ENCODE measurements at places on chromosomes 5 and 9. TPM values are rescaled to one million over a fixed set of nuclear protein-coding genes. Genes with fewer than 3 reads are reported as not detected.

GRCh38 chr9:21443849-21444625 is 3.8 kb downstream of the IFNA1 start:
- peak; percentile 65 for DNase-seq

MCTP1 gene
- 0.65 TPM for total RNA-seq

MARVELD2 gene
- 0.16 TPM for total RNA-seq

IFNA21 gene
- total RNA-seq, result not detected

DNA sequence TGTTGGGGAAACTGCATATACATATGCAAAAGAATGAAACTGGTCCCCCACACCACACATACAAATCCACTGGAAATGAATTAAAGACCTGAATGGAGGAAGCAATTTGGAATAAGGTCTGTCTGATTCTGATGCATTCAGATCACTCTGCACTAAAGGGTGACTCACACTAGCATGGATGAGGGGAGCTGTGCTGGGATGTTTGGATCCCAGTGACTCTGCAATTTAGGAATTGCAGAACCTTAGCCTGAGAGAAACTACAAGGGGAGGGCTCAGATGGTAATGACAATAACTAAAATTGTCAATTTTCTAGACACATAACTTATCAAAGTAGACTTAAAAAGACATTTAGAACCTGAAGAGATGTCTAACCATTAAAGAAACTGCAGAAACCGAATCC is 312.0 kb downstream of the CDK5RAP2 start:
- no peak for DNase-seq

DNA sequence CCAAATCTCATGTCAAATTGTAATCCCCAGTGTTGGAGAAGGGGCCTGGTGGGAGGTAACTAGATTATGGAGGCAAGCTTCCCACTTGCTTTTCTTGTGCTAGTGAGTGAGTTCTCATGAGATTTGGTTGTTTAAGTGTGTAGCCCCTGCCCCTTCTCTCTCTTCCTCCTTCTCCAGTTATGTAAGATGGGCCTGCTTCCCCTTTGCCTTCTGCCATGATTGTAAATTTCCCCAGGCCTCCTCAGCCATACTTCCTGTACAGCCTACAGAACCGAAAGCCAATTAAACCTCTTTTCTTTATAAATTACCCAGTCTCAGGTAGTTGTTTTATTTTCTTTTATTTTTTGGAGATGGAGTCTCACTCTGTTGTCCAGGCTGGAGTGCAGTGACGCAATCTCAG is 18.2 kb upstream of the TXNDC8 start:
- DNase-seq, result no peak

- DNase-seq, result no peak
These were observed 110.3 kb downstream of the VAV2 start for GRCh38 chr9:133881671-133882381.

TLR4 gene
- 0.08 TPM for total RNA-seq

GRCh38 chr5:67350618-67351201 is 154.1 kb upstream of the CD180 start:
- no peak for DNase-seq

GRCh38 chr5:101531026-101531425 is 627.9 kb upstream of the ST8SIA4 start:
- DNase-seq, result no peak

AP3B1 gene
- total RNA-seq, result 25.0 TPM

DNA sequence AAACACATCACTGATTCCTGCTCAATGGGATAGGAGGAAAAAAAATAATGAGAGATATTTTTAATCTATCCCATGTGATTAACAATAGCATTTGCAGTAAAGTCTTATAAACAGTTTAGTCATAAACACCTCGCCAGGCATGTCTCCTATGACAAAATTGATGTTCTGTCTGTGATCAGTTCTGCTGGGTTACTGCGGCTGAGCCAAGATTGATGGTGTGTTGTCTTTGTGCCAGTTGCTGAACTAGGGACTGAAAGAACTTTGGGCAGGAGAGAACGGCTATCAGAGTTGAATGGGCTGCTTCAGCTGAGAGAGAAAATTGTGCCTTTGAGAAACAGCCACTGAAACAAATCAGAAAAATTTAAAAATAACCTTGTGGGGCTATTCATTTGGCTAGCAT is 37.3 kb upstream of the MAMDC2 start:
- DNase-seq, result no peak

LCN10 gene
- total RNA-seq, result 0.14 TPM

GRCh38 chr5:177552839-177553455 is 1.4 kb downstream of the FAM193B start:
- DNase-seq, result no peak

DNA sequence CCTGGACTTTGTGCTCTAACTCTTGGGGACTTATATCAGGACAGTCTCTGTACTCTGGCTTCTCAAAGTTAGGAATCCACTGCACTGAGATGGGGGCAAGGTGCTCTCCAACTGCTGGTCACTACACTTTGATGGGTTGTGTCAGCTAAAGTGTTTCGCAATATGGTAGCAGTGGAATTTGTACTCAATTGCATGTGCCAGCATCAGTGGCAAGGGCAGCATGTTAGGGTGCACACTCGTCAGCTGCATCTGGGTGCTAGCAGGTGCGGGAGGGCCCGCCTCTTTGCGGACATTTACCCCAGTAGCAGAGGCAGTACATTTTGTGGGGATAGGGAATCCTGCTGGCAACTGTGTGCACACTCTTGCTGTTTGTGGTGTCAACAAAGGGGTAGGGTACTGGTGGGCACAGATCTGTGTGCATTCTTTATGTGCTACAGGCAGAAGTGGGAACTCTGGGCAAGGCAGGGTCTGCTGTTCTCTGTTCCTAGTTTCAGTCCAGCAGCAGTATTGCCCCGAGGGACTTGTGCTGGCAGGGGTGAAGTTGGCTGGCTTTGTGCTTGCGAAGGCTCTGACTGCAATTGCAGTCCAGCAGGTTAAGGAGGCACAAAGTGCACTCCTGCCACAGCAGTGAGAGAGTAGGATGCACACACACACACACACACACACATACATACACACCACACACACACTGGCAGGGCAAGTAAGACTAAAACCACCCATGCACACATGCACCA is 924.8 kb upstream of the CDH9 start:
- no peak for DNase-seq

- no peak for DNase-seq
These were observed 34.4 kb downstream of the INSYN2B start for GRCh38 chr5:169945831-169946261.

OR1J2 gene
- not detected for total RNA-seq

SPAG8 gene
- total RNA-seq, result 0.92 TPM

GRCh38 chr9:68669218-68669617 is 35.8 kb upstream of the PIP5K1B start:
- no peak for DNase-seq

DNA sequence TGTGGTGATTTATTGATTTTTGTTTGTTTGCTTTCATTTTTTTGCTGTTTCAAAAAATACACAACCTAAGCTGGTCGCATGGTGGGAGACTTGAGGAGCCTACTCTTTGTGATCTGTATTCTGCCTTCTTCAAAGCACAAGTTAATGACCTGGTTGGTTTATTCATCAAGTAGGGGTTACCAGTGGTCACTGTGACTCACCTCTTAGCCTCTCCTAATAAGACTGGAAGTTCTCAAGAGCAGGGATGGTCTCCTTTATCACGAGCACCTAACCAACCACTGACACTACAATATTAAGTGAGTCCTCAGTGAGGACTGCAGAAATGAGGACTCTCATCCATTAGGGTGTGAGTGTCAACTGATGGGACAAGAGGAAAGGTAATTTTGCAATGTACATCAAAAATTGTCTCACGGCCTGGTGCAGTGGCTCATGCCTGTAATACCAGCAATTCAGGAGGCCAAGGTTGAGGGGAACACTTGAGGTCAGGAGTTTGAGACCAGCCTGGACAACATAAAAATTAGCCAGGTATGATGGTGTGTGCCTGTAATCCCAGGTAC is 13.6 kb upstream of the MTMR12 start:
- DNase-seq, result no peak

DNA sequence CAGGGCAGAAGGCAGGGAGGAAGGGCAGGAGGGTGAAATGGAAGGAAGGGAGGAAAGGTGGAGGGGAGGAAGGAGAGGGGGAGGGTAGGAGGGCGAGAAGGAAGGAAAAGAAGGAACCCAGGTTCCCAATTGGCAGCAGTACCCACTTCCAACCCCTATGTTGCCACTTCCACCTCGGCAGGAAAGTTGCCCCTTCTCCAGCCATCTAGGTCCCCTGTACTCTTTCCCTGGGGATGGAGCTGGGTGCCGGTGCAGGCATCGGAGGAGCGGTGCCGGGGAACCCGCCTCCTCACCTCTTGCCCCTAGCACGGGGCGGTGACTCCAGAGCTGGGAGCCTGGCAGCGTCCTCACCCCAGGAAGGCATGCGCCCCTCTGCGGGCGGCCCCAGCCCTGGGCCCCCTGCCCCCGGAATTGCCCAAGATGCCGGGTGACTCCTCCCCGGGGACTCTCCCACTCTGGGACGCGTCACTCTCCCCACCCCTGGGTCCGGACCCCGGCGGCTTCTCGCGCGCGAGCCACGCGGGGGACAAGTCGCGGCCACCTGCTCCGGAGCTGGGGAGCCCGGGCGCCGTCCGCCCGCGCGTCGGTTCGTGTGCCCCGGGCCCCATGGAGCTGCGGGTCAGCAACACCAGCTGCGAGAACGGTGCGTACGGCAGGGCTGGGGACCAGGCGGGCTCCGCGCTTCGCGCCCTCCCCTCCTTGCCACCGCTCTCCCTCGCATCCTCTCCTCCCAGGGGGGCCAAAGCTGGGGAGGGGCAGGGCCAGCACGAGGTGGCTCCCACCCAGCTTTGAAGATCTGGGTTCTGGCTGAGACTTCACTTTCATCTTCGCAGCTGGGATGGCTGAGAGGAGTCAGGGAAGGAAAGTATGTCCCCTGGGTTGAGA is at the start of gene NIPAL4:
Gene NIPAL4 (plus strand): TSS at position 499 of the 885 bp plus-strand sequence. CDS start 108 bp downstream, at position 607.
- DNase-seq, result no peak

PCDHGC4 gene
- not detected for total RNA-seq

GRCh38 chr5:171188016-171188415 is 121.0 kb upstream of the TLX3 start:
- DNase-seq, result no peak

- no peak for DNase-seq
These were observed 114.2 kb downstream of the PRDM6 start for GRCh38 chr5:123203105-123203800.

CDX1 gene
- total RNA-seq, result not detected

GRCh38 chr5:151547364-151547763 is 43.8 kb downstream of the FAT2 start:
- DNase-seq, result no peak

DNA sequence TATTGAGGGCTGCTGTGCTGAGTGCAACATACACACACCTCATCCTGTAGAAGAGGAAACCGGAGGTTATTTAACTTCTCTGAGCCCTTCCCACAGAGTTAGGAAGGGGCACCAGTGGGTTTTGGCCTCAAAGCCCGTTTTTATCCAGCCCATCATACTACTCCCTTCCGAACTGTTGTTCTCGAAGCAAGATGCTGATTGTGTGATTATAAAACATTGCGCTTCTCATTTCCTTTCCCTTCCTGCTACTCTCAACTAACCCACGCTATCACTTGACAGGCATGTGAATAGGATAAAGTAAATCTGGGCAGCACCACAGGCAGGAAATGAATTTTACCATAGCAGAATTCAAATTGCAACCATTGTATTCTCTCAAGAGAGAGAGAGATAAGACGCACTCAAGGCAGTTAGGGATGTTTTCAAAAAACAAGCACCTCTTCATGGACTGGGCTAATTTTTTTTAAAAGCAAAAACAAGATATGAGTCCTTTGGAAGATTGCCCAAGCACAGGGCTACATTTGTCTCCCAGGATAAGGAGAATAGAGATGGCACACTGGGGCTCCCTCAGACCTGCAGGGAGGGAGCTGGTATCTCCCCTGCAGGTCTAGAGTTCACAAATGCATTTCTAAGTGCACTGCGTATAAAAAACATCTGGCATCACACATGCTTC is 52.6 kb downstream of the GNA14 start:
- DNase-seq, result no peak

GRCh38 chr5:135930949-135931295 is 23.9 kb downstream of the LECT2 start:
- DNase-seq, result no peak

- no peak for DNase-seq
These were observed 39.3 kb upstream of the FCN2 start for GRCh38 chr9:134841180-134841904.

GRCh38 chr5:42953041-42953440 is 87.1 kb downstream of the ANXA2R start:
- DNase-seq, result no peak

DNA sequence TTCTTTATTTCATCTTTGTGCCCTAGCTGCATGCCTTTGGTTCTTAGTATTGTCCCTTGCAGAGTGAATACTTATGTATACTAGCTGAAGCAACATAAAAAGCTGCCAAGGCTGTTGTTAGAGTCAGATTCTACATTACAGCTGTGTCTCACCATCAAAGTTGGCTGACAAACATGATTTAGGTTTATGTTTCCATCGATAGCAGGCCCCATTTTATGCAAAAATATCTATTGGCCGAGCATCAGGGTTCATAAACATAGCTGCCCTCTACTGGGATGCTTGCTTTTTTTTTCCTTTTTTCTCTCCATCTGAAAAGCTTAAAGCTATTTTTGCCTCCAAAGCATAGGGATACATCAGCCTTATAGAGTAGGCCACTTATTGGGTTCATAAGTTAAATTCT is 68.0 kb downstream of the FAM174A start:
- DNase-seq, result no peak

GRCh38 chr5:95644351-95645042 is 2.1 kb upstream of the RFESD start:
- peak; percentile 78 for DNase-seq

PCDHB11 gene
- not detected for total RNA-seq

GRCh38 chr5:178113841-178114324 is 551 bp downstream of the N4BP3 start:
- no peak for DNase-seq

GRCh38 chr9:134395737-134396257 is 69.5 kb downstream of the RXRA start:
- no peak for DNase-seq

DNA sequence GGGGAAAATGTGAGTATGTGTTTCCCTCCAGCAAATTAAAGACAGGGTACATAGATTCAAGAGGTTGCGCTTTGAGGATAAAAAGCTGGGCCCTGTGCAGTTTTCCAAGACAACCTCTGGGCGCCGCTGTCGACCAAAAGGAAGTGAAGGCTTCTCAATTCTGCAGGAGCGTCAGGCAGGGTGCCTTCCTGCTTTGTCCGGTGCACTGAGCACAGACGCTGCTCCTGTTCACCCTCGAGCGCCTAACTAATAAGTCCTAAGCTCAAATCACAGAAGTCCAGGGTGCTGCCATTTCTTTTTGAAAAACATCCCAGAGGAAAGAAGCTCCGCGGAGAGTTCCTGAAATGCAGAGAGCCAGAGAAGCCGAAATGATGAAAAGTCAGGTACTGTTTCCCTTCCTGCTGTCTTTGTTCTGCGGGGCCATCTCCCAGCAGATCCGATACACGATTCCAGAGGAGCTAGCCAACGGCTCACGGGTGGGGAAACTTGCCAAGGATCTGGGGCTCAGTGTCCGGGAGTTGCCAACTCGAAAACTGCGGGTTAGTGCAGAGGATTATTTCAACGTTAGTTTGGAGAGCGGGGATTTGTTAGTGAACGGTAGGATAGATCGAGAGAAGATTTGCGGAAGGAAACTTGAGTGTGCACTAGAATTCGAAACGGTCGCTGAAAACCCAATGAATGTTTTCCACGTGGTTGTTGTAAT is at the start of gene PCDHGB1:
Gene PCDHGB1 (plus strand): TSS at position 183 of the 703 bp plus-strand sequence. CDS start 162 bp downstream, at position 345.
- DNase-seq, result peak; percentile 42

ZFP2 gene
- 0.43 TPM for total RNA-seq

TLE1 gene
- total RNA-seq, result 14.1 TPM
